Activated T-cell treated with anti-CD3 and anti-CD28 coated beads, Interleukin-2, amount 50 U/mL, for 72 hours (primary cell): ENCODE measurements at places on chromosomes 1 and 21.
A peak's percentile ranks its signal among the peaks of the same experiment; 100 is the strongest.

- no peak for DNase-seq
Measured at GRCh38 chr21:36548866-36549265, 68.9 kb upstream of the CLDN14 start.

DNA sequence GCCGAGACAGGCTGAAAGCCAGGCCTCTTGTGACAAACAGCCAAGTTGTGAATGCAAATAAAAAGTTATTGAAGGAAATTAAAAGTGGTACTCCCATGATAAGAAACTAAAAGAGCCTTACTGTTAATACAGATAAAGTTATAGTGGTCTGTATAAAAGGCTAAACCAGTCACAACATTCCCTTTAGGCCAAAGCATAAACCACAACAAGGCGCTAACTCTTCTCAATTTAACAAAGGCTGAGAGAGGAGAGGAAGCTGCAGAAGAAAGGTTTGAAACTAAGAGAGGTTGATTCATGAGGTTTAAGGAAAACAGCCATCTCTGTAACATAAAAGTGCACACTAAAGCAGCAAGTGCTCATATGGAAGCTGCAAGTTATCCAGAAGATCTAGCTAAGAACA is 10.7 kb downstream of the C1orf105 start:
- no peak for DNase-seq

DNA sequence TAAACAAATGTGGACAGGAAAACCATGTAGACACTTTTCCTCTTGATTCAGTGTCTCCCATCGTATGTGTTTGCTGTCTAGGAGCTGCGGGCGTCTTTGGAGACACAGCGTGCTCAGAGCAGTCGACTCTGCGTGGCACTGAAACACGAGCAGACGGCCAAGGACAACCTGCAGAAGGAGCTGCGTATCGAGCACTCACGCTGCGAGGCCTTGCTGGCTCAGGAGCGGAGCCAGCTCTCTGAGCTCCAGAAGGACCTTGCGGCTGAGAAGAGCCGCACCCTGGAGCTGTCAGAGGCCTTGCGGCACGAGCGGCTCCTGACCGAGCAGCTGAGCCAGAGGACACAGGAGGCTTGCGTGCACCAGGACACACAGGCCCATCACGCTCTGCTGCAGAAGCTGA is 27.2 kb upstream of the DIP2A start:
- DNase-seq: no peak

GRCh38 chr1:218350035-218350525 is 4.9 kb downstream of the TGFB2 start:
- no peak for DNase-seq

- DNase-seq: no peak
Measured at GRCh38 chr1:54027848-54028247, 9.9 kb upstream of the LDLRAD1 start.

- DNase-seq: no peak
Measured at GRCh38 chr21:36247316-36248010, 72.5 kb upstream of the MORC3 start.

DNA sequence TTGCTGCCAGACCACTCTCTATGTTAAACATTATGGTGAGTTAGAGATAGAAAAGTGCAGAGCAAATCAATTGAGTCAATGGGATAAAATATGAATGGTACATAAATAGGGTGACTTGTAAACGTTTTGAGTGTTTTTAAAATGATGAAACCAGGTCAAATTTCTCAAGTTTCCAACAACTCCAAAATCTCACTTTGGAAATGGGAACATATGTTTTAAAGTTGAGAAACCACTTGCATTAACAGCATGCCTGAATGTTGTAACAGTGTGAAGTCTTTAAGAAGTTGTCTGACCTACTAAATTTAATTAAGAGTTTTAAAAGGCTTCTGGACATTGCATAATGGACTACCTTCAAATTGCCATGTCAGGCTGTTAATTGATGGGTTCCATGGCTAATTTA is 33.6 kb upstream of the RAVER2 start:
- no peak for DNase-seq

GRCh38 chr1:78472851-78473496 is 17.8 kb upstream of the PTGFR start:
- no peak for DNase-seq

DNA sequence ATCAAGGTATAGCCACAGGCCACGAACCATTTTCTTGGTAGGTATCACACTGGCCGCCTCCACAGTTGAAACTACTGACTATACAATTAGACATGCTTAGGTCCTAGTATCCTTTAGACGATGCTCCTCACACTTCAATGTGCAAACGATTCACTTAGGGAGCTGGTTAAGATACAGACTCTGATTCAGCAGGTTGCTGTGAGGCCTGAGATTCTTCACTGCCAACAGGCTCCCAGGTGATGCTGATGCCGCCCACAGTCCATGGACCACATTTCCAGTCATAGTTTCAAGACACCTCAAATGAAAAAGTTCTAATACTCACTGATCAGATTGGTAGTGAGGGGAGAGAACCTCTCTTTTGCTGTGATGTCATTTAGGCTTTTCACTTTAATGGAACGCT is 6.8 kb downstream of the ATP5PO start:
- peak; percentile 32 for DNase-seq

- no peak for DNase-seq
Measured at GRCh38 chr1:182990413-182991144, 32.6 kb upstream of the LAMC1 start.

- DNase-seq: no peak
Measured at GRCh38 chr1:168335500-168335899, 54.8 kb downstream of the TBX19 start.

DNA sequence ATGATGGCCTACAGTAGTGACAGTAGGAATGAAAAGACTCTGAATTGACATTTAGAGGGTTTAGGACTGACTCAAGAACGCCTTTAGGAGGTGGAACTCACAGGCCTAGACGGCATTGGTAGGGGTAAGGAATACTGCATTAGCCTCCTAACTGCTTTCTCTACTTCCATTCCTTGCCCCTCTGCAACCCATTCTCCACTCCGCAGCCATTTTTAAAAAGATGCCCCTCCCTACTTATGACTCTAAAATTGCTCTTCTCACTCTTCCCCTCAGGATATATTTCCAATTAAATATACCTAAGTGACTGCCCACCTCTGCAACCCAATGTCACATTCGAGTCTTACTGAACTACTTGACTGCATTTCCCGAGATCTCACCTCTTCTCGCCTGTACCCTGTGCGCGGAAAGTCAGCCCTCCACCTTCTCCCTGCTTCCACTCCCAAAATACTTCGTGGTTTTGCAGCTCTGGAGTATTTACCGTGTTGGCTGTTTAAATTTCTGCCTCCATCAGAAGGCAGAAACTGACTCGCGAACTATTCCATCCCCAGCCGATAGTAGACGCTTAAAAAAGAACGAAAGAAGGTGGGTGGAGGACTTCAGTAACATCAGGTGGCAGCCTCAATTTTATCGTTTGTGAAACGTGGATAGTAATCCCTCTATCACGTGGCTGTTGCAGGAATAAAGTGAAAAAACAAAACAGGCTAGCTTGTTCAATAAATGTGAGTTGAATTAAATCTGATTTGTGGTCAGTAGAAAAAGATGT is 1.1 kb upstream of the YBX1 start:
- no peak for DNase-seq

GRCh38 chr1:236141447-236142252 is 689 bp upstream of the GPR137B start:
- DNase-seq: peak; percentile 24

DNA sequence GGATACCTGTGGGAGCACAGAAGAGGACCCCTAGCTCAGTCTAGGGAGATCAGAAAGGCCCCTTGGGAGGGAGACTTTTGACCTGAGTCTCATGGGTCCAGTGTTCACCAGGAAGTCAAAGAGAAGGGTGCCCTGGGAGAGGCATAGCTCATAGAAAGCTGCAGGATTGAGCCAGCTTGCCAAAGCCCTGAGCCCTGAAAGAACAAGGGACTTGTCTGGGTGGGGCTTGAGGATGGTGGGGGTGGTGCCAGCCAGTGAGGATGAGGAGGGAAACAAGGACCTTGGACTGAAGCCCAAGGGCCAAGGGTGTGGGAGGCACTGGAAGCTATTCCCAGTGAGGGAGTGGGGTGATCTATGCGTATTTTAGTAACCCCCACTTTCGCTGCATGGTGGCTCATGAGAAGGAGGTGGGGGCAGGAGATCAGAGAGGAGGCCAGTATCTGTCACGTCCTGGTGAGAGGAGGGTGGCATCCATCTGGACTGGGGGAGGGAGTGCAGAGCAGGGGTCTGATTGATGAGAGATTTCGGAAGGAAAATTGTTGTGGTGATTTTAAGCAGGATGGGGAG is 28.4 kb downstream of the DMBX1 start:
- no peak for DNase-seq

DNA sequence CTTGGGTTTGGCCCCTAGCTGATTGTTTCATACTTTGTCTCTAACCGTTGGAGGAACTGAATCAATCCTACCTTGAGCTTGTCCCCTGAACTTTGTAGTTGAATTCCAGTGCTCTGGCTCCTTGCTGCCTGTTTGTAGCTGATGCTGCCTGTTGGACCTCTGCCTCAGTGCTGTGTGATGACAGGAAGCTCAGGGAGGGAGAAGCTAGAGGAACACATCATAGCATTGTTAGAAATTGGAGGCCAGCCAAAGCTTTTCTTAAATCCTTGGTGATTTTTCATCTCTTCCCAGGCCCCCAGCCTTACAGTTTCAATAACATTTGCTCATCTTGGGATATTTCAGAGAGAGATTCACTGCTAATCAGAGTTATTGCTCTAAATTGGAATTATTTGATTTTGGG is 34.0 kb downstream of the MACF1 start:
- no peak for DNase-seq

GRCh38 chr1:236829085-236829484 is 34.0 kb downstream of the MTR start:
- DNase-seq: no peak

GRCh38 chr1:183318433-183318832 is 99.7 kb downstream of the NMNAT2 start:
- DNase-seq: no peak

GRCh38 chr21:46226920-46227599 is 1.5 kb downstream of the LSS start:
- no peak for DNase-seq

DNA sequence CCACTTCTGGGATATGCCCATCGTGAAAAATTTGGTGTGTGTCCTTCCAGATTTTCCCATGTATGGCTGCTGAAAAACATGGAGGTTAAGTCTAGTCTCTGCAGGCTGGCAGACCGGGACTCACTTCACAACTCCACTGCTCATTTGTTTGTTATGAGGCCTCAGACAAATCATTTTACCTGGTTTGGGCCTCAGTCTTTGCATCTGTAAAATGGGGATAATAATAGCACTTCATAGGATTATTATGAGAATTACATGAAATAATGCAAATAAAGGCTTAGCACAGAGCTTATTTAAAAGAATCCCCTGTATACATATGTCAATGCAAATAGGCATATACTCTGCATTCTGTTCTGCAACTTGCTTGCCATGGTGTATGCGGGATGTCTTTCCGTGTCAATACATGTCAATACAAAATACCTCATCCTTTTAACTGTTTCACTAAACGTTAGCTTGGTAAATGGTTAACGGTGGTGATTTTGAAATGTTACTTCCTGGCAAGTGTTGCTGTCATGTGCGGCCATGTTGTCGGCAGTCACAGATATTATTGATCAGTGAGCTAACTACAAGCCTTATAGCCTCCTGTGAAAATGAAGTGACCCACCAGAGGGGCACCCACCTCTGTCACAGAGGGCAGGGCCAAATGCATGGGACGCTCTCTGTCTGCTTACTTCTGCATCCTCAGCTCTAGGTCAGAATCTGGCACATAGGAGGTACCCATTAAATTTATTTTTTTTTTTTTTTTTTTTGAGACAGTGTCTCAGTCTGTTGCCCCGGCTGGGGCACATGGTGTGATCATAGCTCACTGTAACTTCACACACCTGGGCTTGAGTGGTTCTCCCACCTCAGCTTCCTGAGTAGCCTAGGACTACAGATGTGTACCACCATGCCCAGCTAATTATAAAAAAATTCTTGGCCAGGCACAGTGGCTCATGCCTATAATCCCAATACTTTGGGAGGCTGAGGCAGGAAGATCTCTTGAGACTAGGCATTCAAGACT is 4.3 kb downstream of the LCK start:
- peak; percentile 41 for DNase-seq

GRCh38 chr1:73472810-73473209 is 725.2 kb downstream of the LRRIQ3 start:
- no peak for DNase-seq
